ENCODE measurements at places on chromosomes 1 and 21.

- no peak for DNase-seq
These were observed 570.2 kb downstream of the DPYD start for GRCh38 chr1:97350662-97351061.

DNA sequence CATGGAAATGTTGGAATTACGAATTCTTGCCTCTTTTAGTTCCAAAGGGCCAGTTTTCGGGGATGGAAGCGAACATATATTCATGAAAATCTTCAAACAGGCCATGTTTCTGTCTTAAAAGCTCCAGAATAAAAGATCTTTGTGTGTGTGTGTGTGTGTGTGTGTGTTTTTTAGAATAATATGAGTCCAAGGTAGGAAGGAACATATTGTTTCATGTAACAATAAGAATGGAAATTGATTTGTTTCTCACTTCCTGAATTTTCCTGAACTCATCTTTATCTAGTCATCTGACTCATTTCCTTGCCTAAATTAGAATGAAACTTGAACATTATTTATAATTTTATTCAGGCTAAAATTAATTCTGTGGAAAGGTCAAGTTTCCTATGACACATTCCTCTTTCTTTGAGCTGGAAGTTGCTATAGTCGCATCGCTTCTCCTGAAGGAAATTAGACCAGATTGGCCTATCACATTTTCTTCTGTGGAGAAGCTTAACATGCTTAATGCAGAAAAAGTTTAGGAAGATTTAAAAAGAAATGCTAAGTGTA, 805.1 kb upstream of the ADAMTS5 start:
- no peak for DNase-seq

- no peak for DNase-seq
These were observed 34.7 kb downstream of the SCYL3 start for GRCh38 chr1:169859001-169859400.

GRCh38 chr1:157096881-157097280, 2.7 kb downstream of the ETV3L start:
- DNase-seq, result no peak

DNA sequence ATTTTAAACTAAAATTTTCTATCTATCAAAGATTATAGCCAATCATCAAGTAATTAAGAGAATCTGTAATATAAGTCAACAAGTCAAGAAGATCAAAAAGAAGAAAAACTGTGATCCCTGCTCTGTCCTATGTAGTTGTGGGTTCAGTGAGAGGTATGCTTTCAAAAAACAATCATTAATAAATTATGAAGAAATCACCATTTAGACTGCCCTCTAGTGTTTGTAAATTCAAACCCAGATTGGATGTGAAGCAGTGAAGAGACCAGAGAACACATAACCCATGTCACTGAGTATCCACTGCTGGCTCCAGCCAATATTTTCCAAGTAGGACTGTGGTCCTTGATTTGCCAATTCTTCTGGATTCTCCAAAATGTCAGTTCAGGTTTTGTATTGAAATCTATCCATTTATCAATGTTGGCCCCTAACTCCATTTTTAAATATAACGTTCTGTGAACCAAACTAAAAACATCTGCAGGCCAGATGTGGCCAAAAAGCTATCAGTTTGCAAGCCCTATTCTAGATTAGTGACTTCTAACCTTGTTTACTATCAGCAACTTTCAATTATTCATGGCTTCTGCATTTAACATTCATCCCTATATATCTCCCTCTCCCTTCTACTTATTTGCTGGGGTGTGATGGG, 467.5 kb upstream of the CXADR start:
- no peak for DNase-seq

DNA sequence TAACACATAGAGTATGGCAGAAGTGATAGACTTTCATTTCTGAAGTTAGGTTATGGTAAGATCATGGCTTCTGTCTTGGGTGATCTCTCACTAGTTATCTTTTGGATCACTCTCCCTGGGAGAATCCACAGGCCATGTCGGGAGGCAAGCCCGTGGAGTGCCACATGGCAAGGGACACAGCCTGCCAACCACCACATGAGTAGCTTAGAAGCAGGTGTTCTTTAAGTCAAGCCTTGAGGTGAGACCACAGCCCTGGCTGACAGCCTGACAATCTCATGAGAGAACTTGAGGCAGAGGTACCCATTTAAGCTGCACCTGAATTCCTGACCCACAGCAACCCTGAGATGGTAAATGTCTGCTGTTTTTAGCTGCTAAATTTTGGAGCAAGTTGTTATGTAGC, 130.4 kb downstream of the KCNN3 start:
- DNase-seq, result no peak

DNA sequence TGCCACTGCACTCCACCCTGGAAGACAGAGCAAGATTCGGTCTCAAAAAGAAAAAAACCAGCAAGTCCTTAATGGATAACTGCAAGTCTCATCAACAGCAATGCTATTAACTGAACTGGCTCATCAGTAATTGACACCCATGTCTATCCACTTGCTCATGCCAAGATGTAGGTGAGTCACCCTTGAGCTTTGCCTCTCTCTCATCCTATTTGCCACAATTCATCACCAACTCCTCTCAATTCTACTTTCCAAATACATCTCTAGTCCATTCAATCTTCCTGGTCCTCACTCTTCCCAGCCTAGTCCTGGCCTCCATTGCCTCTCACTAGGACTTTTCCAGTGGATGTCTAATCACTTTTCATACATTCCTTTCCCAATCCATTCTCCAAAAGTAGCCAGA, 103.7 kb upstream of the PRMT6 start:
- DNase-seq, result no peak

DNA sequence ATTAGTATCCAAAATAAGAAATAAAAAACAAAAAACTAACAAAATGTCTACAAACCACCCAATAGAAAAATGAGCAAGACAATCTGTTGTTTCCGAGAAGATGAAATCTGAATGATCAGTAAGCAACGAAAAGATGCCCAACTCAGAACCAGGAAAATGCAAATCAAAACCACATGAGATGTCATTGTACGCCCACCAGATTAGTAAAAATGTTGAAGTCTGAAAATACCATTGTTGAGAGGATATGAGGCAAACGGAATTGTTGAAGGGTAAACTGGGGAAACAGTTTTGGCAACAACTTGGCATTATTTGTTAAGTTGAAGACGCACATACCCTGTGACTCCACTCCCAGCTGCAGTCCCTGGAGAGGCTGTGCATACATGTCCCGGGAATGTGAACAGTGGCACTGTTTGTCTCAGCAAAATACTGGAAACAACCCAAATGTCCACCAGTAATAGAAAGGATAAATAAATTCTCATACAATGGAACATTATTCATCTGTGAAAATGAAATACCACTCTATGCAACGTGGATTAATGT, 10.6 kb downstream of the ZBTB17 start:
- no peak for DNase-seq

DNA sequence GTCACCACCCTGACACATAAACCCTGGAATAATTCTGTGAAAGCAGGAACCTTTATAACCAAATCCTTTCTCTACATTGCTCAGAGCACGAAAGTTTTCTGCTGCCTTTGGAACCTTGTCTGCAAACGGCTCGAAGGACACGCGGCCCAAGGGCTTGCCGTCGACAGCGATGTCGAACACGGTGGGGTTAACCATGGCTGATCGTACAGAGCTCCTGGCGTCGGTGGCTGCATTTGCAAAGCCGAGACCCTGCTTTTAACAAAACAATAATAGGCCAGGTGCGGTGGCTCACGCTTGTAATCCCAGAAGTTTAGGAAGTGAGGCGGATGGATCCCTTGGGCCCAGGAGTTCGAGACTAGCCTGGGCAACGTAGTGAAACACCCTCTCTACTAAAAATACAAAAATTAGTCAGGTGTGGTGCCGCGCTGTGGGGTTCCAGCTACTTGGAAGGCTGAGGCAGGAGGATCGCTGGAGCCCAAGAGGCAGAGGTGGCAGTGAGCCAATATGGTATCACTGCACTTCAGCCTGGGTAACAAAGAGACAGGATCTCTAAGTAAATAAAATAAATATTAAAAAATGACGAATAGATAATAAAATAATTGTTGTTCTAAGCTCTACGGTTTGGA, 2.2 kb upstream of the EIF2B3 start:
- no peak for DNase-seq

DNA sequence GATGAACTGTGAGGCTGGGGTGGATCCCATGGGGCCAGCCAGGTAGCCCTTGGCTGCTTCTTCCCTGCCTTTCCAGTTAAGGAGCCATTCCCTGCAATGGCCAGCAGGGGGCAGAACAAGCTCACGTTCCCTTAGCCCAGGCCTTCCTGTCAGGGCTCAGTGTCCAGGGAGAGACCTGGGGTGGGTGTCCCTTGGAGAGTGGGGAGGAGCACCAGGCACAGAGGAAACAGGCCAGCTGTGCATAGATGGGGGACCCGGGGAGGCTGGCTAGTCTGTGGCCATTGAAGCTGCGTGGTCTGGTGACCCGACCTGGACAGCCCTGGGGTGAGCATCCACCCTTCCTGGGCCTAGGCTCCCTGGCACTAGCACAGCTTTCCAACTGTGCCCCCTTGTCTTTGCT, 13.2 kb upstream of the EPS8L3 start:
- DNase-seq, result peak; percentile 68

DNA sequence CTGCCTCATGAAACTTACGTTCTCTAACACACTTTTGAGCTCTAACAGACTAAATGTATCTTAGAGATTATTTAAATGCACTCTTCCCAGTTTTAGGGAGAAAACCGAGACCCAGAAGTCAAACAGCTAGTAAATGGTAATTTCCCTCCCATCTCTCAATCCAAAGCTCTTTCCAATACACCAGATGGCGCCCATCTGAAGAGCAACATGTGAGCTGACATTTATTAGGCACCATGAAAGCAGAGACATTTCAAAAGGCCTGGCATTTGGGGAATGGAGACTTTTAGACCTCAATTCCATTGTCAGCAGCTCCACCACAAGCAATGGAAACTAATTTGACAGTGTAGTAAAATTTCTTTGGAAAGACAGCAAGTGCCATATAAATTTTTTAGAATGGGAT, 191.4 kb downstream of the DAB1 start:
- DNase-seq, result no peak

DNA sequence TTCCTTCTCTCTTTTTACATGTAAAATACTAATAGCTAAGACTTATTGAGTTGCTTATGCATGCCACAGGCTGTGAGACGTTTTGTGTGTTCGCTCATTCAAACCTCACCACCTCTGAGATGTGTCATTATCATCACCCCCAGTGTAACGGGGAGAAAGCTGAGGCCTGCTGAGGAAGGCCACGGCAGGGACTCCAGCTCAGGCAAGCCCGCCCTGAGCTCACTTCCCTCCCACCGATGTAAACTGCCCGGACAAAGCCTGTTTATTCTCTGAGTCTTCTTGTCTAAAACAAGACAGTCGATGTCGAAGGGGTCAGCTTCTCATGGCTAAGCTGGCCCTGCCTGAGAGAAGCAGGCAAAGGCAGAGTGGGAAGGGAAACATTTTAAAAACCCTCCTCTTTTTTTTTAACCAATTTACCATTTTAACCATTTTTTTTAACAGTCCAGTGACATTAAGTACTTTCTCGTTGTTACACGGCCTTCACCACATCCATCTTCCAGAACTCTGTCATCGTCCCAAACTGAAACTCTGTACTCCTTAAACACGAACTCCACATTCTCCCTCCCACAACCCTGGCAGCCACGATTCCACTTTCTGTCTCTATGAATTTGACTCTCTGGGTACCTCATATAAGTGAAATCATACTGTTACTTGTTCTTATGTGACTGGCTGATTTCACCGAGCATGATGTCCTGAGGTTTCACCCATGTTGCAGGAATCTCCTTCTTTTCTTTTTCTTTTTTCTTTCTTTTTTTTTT, 204.8 kb upstream of the GALNT2 start:
- no peak for DNase-seq

DNA sequence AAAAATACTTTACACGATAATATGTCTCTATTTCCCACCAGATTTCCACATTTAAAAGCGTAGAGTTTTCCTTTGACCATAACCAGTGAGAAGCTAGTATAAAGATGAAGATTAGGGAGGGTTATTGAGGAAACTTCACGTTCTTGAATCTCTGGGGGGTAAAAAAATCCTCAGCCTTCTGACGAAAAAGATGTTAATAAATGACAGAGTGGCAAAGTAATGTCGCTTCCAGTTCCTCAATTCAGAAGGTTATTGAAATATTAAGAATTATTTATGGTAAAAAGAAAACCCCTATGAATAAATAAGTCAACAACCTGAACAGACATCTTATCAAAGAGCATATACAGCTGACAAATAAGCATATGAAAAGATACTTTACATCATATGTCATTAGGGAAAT, 241.0 kb downstream of the GPATCH2 start:
- DNase-seq, result no peak

DNA sequence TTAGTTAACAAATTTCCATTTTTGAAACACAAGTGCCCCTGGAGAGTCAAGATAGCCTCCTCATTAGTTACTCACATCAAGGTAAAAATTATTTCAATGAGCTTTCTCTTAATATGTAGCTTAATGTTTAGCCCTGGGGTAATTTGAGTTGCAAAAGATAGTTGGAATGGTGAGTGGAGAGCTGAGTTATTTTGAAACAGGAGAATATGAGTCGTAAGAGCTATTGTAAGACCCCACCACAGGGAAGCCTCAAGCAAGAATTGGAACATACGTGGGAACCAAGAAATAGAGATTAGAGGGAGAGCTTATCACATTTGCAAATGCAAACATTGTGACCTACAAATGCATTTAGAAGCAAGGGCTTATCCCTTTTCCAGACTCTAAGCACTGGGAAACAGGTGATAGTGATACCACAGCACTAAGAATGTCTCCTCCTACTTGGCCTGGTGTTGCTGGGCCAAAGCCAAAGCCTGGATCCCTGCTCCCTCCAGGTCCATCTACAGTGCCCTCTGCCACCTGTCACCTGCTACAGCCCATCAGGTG, 635.1 kb downstream of the PTPRC start:
- no peak for DNase-seq

- DNase-seq, result no peak
These were observed 8.0 kb downstream of the ZNF669 start for GRCh38 chr1:247096112-247096511.

DNA sequence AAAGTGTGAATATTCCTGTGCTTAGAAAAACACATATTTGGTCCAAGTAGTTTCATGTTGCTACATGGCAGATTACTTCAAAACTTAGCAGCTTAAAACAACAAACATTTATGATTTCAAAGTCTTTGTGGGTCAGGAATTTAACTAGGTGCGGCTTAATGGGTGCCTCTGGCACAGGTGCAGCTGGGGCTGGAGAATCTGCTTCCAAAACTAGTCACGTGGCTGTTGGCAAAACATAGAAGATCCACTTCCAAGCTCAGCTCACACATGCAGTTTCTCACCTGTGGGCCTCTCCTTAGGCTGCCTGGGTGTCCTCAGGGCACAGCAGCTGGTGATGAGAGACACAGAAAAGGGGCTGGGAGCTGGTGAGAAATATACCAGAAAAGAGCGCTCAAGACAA, 263.4 kb downstream of the TTLL7 start:
- no peak for DNase-seq

DNA sequence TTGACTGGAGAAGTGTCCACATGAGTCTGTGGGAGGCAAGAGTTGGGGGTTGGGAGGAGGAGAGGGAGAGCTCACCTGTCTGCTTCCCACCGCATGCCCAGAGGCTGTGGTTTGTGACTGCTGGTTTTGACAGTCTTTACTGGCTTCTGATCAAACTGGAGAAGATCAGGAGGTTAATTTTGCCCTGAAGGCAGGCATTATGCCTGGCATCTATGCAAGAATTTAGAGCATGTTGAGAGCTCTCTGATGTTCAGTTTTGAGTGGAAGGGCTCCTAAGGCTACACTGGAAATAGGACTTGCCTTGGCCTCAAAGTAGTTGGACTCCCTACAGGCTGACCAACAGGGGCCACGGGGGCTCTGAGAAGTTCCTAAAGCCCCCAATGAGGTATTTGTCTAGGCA, 101.6 kb downstream of the TLR5 start:
- no peak for DNase-seq

GRCh38 chr1:211336161-211336560, 9.5 kb downstream of the TRAF5 start:
- no peak for DNase-seq

- DNase-seq, result no peak
These were observed 17.1 kb downstream of the ARHGEF16 start for GRCh38 chr1:3471356-3472087.
